IPS DF 6.9 (cell line): ENCODE measurements at places on chromosomes 5 and 9.

- DNase-seq: no peak
Measured at GRCh38 chr5:132067451-132067850, 6.1 kb upstream of the CSF2 start.

GRCh38 chr9:126702151-126703001 is 88.6 kb downstream of the LMX1B start:
- no peak for DNase-seq

GRCh38 chr5:112975721-112976431 is 722 bp upstream of the DCP2 start:
- no peak for DNase-seq

GRCh38 chr5:146310540-146310939 is 28.1 kb upstream of the POU4F3 start:
- DNase-seq: no peak

- DNase-seq: no peak
Measured at GRCh38 chr5:173950829-173951228, 38.1 kb upstream of the C5orf47 start.

DNA sequence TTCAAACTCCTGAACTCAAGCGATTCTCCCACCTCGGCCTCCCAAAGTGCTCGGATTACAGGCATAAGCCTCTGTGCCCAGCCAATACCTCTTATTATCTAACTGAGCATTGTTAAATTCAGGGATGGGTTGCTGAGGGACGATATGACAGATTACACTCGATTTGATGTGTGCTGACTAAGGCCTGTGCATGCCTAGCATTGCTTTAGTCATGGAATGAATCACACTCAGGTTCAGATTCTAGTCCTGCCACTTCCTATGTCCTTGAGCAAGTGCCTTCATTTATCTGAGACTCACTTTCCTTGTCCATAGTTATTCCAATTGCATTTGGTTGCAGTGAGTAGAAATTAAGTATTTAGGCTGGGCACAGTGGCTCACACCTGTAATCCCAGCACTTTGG is 19.5 kb downstream of the THBS4 start:
- no peak for DNase-seq

GRCh38 chr9:96418920-96419690 is 935 bp upstream of the ZNF367 start:
- DNase-seq: no peak

DNA sequence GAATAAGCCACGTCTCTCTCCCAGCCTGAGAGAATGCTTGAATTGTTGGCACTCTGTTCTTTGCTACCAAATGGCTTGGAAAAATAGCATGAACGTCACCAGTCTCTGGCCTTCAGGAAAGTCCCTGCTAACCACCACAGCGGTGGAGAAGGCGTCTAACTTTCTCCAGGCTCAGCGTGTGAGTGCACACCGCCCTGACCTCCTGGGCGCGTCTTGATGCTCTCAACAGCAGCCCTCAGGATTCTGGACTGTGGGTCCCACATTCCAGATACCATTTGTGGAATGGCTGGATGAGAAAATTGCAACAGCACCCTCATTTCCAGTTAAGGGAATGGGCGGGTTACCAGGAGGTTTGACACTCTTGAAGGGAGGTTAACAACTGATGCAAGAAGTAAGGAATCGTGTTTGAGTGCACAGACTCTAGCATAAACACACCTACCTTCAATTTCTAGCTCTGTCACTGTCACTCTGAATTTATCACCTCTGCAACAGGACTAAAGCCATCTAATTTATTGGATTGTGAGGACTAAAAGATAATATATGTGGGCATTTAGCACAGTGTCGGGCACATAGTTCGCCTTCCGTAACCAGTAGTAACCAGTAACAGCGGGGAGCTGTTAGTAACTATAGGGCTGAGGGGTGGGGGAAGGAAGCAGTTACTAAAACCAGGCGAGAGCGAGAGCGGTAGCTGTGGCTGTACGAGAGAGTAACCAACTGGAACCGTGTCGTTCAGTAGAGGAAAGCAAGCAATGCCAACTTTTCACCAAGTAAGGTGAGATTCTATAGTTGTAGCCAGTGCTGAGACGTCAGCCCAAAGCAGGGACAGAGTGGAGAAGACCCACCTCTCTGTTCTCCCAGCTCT is 807 bp upstream of the PLGRKT start:
- DNase-seq: no peak

DNA sequence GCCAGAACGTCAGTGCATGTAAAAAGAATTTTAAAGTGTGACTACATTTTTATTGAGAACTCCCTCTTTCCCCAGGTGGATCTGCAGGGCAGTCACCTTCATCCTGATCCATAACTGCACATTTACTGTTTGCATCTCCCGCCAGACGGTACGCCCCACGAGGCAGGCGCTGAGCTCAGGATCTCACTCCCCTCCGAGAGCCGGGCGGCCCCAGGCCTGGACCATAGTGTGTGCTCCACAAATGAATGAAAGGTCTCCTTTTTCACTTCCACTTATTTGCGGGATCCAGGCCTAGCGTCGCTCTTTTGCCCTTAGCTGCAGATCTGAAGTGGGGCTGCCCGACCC is 378 bp downstream of the DROSHA start:
- DNase-seq: no peak

- no peak for DNase-seq
Measured at GRCh38 chr5:4906786-4907185, 233.3 kb upstream of the ADAMTS16 start.

GRCh38 chr5:160197341-160198144 is 31.8 kb upstream of the FABP6 start:
- DNase-seq: no peak

DNA sequence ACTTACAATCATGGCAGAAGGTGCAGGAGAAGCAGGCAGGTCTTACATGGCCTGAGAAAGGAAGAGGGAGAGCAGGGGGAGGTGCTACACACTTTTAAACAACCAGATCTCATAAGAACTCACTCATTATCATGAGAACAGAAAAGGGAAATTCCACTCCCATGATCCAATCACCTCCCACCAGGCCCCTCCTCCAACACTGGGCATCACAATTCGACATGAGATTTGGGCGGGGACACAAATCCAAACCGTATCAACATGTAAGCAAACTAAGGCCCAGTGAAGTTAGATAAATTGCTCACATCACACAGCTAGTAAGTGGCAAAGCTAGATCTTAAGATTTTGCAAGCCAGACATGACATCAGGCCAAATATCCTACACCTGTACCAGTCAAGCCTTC is 48.3 kb upstream of the RIC1 start:
- DNase-seq: no peak

GRCh38 chr9:127828262-127829031 is 25.8 kb downstream of the FPGS start:
- peak; percentile 88 for DNase-seq

- no peak for DNase-seq
Measured at GRCh38 chr5:1005904-1006655, 2.5 kb upstream of the NKD2 start.

DNA sequence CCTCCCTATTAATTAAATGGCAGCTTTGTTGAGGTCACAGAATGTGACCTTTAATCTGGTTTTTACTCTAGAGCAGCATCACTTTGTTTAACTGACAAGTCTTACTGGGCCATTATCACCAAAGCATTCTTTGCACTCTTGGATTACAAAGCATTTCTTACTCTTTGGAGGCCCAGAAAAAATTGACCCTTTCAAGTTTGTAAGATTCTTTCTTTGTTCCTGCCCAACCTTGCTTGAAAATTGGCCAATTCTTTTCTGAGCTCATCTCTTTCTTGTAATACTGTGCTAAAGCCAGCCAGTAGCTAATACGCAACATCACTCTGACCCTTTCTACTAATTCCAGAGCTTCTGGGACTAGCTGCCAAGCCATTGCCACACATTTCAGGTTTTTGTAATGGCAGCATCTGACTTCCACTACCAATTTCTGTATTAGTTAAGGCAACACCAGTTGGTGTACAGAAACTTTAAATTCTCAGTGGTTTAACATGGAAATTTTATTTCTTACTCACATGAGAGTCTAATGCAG is 131.6 kb downstream of the PRDM6 start:
- no peak for DNase-seq

- no peak for DNase-seq
Measured at GRCh38 chr9:137530331-137530730, 19.9 kb downstream of the PNPLA7 start.

DNA sequence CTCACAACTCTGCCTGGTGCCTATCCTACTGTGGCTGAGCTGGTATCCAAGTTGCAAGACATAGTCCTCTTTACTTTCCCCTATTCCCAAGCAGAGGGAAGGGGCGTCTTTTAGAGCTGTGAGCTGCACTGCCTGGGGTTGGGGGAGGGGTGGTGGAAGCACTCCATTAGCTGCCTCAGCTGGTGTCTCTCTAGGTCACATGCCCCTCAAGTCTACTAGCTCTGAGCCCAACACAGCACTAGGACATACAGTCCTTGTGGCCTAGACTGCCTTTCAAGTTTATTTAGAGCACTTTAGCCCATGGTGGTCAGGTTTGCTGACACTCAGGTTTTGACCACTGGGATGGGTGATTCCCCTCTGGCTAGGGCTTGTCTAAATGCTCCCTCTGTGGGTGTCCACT is 54.7 kb downstream of the SREK1 start:
- no peak for DNase-seq

GRCh38 chr5:163706053-163706771 is 200.8 kb downstream of the MAT2B start:
- no peak for DNase-seq

- DNase-seq: no peak
Measured at GRCh38 chr5:160629003-160629402, 207.3 kb downstream of the PTTG1 start.

- DNase-seq: no peak
Measured at GRCh38 chr5:73213566-73213998, 40.6 kb downstream of the TMEM174 start.

GRCh38 chr5:109905906-109906305 is 216.2 kb downstream of the MAN2A1 start:
- DNase-seq: no peak

GRCh38 chr5:140322751-140323731 is 20.1 kb upstream of the PFDN1 start:
- no peak for DNase-seq

DNA sequence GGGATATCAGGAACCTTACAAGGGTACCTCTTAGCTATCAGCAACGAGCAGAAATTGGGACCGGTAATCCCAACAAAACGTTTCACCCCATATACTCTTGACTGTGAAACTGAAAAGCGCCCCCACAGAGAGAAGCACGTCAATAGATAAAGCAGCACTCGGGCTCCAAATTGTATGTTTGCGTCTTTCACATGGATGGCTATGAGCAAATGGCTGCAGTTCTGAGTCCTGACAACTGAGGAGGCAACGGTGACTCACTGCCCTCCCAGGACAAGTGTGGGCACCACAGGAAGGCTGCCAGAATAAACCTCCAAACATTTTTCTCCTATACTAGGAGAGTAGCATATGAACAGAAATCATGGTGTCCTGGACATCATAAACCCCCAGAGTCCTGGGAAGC is 36.6 kb downstream of the SEMA4D start:
- DNase-seq: no peak

- DNase-seq: no peak
Measured at GRCh38 chr5:123119334-123119986, 30.4 kb downstream of the PRDM6 start.
